GM23248 (cell line): ENCODE measurements at places on chromosomes 2 and 18. TPM values are rescaled to one million over a fixed set of nuclear protein-coding genes. Genes with fewer than 3 reads are reported as not detected.

CAD gene
- 23.9 and 27.7 TPM in 2 replicates for total RNA-seq

CDH20 gene
- not detected in 2 replicates for total RNA-seq

SCN9A gene
- total RNA-seq, result 8.3 and 17.6 TPM in 2 replicates

DNA sequence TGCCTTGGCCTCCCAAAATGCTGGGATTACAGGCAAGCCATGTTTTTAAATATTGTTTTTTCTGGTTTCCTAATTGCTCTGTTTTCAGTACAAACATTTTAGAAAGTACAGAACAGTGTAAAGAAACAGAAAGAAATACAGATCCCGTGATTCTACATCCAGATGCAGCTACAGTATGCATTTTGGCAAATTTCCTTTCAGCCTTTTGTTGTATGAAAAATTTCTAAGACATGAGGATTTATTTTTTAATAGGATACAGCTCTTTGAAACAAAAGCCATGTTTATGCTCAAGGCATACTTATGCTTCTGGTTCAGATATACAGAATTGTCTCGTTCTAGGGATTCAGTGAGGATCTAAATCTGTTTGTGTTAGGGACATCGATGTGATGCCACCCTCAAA lies 109.5 kb downstream of the MAP2 start:
- DNase-seq, result no peak

AMER3 gene
- total RNA-seq, result not detected in 2 replicates

GRCh38 chr2:138718405-138718804 lies 61.8 kb downstream of the NXPH2 start:
- no peak for DNase-seq

GRCh38 chr2:8737571-8738175 lies 55.8 kb downstream of the ID2 start:
- DNase-seq, result peak; percentile 49

ANKRD30B gene
- total RNA-seq, result not detected in 2 replicates

GRCh38 chr2:14011190-14011589 lies 621.3 kb upstream of the LRATD1 start:
- DNase-seq, result no peak

DNA sequence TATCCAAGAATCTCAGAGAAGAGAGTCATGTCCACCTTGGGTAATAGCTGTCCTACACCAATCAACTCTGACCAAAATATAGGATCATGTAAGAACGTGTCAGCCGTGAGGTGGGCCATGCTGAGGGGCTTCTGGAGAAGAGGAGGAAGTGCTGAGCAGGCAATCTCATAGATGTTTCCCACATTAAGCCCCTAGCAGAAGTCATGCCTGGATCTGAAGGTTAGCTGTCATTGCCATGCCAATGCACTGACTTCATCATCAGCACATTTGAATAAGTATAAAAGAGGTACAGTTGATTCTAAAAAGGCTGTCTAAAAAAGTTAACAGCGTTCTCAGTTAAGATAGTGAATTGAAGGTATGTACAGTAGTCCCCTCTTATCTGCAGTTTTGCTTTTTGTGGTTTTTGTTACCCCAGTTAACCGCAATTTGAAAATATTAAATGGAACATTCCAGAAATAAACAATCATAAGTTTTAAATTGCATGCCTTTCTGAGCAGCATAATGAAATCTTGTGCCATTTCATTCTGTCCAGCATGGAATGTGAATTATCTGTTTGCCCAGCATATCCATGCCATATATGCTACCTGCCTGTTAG lies 67.2 kb upstream of the TMEM17 start:
- DNase-seq, result no peak

CENPO gene
- 13.2 and 22.1 TPM in 2 replicates for total RNA-seq
